Stimulated activated CD4-positive, alpha-beta T cell treated with anti-CD3 and anti-CD28 coated beads, TNF-alpha, amount 100 ng/mL, for 4 hours (primary cell): ENCODE measurements at places on chromosomes 5 and 9.

DNA sequence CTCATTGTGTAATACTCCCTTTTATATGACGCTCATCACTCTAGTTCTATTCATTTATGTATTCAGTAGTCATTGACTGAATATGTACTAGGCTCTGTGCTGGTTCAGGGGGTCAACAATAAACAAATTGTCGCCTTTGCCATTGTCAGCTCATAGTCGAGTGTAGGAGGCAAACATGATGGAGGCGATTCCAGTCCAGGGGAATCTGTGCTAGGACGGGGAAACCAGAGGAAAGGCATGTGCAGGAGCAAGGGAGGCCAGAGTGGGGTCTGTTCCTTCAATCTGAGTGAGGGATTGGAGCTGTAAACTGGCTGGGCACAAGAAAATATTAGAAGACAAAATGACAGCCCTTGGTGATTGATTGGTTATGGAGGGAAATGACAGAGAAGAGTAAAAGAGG, 83.9 kb downstream of the ANGPTL2 start:
- no peak for DNase-seq

- DNase-seq: no peak
Observed at GRCh38 chr5:38497946-38498345, 58.5 kb downstream of the LIFR start.

GRCh38 chr9:137373611-137373980, 49.4 kb downstream of the EXD3 start:
- DNase-seq: no peak

- DNase-seq: no peak
Observed at GRCh38 chr5:12910641-12911040, 1006.4 kb upstream of the CTNND2 start.

- DNase-seq: no peak
Observed at GRCh38 chr5:32574540-32575175, 10.7 kb upstream of the SUB1 start.

GRCh38 chr5:39447968-39448367, 23.2 kb upstream of the DAB2 start:
- DNase-seq: no peak

DNA sequence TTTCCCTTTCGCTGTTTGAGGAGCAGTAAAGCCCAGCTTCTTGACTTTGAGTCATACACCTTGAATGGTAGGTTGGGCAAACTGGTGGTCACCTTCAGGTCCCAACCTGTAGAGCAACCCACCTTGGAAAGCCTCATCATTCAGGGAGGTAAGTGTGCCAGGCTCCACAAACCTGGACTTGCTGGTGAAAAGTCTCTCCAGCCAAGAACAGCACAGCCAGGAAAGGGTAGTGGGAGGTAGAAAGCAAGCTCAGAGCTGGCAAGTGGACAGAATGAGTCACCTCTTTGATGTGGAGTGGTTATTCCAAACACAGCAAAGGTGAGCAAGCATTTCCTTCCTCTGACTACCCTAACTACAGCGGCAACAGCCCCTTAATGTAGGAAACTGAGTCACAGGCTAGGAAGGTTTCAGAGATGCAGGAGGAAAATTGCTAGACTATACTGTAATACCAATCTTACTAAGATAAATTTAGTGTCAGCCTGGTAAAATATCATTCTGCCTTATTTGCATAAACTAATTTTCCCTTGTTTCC, 117.5 kb upstream of the MTAP start:
- DNase-seq: peak; percentile 22

- no peak for DNase-seq
Observed at GRCh38 chr5:89697581-89697980, 712.0 kb downstream of the CETN3 start.

GRCh38 chr9:74975538-74975937, 22.8 kb upstream of the C9orf40 start:
- DNase-seq: no peak

GRCh38 chr5:115838885-115839518, 2.4 kb downstream of the ATG12 start:
- no peak for DNase-seq

DNA sequence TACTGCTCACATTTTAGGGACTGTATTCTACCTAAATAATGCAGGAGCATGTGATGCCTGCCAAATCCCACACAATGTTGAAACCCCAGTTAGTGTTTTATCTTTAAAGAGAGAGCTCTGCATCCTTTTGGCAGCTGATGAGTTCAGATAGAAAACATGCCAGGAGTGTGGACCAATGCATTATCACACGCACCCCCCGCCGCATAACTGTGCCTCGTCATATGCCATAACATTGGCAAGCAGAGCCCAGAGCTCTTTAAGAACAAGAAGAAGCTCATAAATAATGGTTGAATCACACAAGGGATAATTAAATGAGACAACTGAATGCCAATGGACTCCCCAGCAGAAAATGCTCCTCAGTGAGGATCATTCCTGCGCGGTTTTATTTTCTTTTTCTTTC, 52.8 kb upstream of the RORB start:
- DNase-seq: no peak

DNA sequence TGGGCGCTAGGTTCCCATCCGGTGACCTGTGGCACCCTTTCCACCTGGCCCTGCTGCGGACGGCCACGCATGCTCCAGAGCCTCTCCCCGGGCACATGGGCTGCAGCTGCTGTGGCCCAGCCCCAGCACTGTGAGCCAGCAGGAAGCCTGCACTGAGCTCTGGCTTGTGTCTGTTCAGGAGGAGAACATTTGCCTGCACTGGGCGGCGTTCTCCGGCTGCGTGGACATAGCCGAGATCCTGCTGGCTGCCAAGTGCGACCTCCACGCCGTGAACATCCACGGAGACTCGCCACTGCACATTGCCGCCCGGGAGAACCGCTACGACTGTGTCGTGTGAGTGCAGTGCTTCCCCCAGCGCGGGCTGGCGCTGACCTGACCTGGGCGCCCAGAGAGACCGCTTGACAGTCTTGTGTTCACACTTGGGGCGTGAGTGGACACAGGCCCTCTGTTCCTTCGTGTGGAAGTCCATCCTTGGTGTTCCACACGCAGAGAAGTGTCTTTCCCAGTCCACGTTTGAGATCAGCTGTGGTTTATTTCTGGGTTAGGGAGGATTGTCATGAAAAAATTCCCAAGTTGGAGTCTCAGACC, 66.2 kb upstream of the CACNA1B start:
- no peak for DNase-seq

- DNase-seq: no peak
Observed at GRCh38 chr5:99775189-99775588, 760.0 kb upstream of the FAM174A start.

DNA sequence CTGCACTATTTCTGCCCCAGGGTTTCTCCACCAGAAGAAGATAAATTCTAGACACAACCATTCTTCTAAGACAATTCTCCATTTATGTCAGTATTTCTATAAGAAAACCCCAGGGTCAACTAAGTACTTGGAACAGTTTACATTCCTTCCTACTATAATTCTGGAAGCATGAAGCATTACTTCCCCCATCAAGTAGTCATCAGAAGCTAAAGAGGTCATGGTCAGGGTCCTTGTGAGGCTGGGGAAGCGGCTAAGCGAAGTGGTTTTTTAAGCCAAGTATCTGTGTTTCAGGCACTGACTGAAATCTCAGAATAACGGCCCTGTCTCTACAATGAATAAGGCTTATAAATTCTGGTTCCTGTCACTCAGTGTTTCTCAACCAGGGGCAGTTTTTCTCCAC, 197.8 kb downstream of the GLIS3 start:
- no peak for DNase-seq

DNA sequence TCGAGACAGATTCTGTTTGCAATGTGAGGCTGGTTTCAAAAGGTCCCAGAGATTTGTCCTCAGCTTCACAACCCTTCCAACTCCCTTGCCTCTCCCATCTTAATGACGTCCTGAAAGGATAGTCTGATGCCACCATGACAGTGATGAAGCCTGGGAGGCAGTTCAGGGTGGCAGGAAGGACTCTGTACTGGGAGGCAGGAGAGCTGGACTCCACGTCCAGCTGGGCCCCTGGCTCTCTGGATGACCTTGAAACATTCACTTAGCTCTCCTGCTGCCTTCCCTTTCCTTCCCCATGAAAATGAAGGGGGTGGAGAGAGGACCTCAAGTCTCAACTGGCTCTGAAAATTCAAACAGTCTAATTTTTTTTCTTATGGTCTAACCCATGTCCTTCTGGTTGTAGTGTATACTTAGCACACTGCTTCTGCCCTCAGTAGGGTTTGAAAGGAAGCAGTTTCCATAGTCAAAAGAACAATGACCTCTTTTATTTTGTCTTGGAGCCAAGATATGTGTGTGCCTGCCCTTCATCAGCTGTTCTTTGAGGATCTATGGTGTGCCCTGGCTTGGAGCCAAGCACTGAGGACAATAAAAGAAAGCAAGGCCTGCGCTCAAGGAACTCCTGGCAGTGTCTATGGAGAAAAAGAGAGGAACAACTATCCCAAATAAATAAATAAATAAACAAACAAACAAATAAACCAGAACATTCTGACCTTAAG, 188.3 kb downstream of the GRIA1 start:
- DNase-seq: no peak

DNA sequence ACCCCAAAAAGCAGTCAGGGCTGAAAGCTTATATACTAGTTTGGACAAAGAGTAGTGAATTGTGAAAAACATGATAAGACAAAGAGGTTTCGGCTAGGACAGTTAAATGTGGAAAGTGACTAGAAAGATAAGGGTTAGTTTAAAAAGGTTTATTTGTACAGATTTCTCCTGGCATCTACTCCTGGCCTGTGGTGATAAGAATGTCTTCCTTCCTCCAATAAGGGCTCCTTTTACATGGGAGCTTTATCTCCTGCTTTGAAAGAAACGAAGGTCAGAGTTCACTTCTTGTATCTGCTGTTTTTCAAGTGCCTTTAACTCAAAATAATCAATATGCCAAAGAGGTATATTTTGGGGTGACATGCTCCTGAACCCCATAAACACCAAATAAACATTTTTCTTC, 776.1 kb upstream of the COX7C start:
- DNase-seq: no peak

GRCh38 chr5:119397518-119398380, 41.9 kb downstream of the TNFAIP8 start:
- DNase-seq: no peak

GRCh38 chr9:133583586-133583985, 25.6 kb downstream of the FAM163B start:
- no peak for DNase-seq

DNA sequence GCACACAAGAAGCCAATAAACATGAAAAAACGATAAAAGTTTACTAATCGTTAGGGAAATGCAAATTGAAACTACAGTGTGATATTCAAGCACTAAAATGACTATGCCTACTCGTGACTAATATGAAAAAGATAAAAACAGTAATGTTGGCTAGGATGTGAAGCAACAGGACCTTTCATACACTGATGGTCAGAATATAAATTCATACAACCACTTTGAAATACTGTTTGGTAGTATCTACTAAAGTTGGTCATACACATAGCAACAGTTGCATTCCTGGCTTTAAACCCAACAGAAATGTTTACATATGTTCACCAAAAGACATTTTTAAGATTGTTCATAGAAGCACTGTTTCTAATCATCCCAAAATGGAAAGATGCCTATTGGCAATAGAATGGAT, 24.3 kb downstream of the FBXO38 start:
- no peak for DNase-seq

GRCh38 chr5:158285698-158286097, 426.8 kb upstream of the CLINT1 start:
- DNase-seq: no peak

GRCh38 chr9:23596913-23597634, 229.0 kb downstream of the ELAVL2 start:
- no peak for DNase-seq

DNA sequence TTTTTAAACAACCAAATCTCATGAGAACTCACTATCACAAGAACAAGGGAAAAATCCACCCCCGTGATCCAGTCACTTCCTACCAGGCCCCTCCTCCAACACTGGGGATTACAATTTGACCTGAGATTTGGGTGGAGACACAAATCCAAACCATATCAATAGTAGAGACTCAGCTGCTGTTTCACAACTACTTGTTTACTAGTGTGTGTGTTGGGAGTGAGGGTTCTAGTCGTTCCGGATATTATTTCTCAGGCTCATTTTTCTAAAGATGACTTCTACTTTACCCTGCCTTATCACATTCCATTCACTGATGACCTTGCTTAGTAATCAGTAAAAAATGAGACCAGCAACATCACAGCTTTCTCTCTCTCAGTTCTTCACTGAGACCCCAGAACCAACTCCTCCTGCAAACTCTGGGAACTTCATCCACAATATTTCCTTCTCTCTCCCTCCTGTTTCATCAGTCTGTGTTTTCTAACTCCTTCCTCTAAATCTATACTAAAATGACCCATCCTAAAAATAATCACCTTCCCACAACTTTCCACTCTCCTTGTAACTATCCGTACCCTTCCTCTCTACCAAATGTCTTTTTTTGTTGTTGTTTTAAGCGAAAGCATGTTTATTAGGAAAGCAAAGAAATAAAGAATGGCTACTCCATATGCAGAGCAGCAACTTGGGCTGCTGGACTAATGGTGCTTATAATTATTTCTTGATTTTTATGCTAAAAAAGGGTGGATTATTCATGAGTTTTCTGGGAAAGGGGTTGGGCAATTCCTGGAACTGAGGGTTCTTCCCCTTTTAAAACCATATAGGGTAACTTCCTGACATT, 121.5 kb upstream of the SPRY4 start:
- no peak for DNase-seq

- no peak for DNase-seq
Observed at GRCh38 chr5:99900302-99900852, 634.8 kb upstream of the FAM174A start.

- no peak for DNase-seq
Observed at GRCh38 chr5:2750026-2750757, 1.3 kb downstream of the IRX2 start.

DNA sequence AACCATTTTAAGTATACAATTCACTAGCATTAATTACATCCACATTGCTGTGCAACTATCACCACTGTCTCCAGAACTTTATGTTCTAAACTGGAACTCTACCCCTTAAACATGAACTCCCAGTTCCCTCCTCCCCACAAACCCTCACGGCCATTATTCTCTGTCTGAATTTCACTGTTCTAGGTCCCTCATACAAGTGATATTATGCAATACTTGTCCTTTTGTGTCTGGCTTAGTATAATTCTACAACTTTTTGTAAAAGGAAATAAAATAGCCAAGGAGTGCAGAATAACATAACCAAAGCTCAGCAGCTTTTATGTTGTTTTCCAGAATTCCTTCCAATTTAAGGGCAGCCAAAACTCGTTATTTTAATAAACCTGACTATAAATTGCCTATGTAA, 53.2 kb downstream of the NAA35 start:
- no peak for DNase-seq

DNA sequence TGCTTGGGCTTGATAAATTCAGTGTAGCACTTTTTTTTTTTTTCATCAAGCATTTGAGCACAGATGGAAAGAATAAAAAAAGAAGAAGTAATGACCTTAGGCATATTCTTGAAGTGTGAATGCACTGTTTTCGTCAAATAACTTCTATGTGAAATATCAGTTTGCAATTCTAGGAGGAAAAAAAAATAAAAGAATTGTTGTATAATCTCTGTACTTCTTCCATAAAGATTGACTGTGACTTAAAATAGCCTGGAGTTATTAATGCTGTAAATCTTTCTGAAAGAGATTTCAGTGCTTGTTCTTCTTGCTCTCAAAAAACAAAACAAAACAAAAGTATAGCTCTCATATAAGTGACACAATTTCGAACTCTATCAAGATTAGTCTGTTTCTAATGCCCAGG, 536.9 kb upstream of the ZNF608 start:
- DNase-seq: no peak

GRCh38 chr5:180545248-180545647, 46.1 kb downstream of the SCGB3A1 start:
- no peak for DNase-seq
